Upper lobe of left lung (tissue), 6 donors: ENCODE measurements at places on chromosomes 4 and X.
A peak's percentile ranks its signal among the peaks of the same experiment; 100 is the strongest.

GRCh38 chr4:62455871-62456270 lies 1255.7 kb downstream of the ADGRL3 start:
- no peak for DNase-seq

- no peak for DNase-seq
Measured at GRCh38 chrX:13285229-13285628, 34.6 kb downstream of the ATXN3L start.

DNA sequence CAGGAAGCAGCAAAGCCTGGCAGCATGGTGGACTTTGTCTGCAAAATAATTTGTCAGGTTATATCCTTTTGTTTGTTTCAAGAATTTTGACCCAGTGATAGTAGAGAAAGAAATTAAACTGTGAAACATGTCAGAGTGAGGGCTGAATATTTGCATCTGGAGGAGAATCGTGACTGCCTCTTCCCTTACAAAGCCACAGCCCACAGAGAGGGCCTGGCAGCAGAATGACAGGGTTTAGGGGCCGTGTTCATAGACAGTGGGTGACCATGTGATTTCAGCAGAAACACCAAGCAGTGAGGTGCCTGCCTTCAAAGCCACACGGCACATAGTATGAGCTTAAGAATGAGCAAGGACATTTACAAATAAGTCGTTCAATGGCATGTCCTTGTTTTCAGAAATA lies 24.4 kb upstream of the PLAC8 start:
- DNase-seq: no peak

- no peak for DNase-seq
Measured at GRCh38 chr4:7823416-7823824, 116.2 kb downstream of the AFAP1 start.

DNA sequence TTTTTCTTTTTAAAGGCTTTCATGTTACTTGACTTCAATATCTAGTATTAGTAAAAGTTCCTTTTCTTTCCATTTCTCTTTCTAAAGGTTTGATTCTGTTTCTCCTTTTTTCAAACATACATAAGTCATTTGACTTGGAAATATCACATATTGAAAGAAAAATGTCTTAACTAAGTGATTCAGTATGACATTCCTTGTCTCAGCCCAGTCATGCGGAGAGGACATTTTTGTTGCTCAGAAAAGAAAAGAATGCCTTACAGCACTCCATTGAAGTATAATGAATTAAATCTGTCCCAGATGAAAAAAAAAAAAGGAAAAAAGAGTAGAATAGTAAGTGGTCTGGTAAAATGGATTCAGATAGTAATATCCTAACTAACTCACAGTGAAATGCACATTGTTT lies 466.1 kb downstream of the ADGRL3 start:
- DNase-seq: no peak

DNA sequence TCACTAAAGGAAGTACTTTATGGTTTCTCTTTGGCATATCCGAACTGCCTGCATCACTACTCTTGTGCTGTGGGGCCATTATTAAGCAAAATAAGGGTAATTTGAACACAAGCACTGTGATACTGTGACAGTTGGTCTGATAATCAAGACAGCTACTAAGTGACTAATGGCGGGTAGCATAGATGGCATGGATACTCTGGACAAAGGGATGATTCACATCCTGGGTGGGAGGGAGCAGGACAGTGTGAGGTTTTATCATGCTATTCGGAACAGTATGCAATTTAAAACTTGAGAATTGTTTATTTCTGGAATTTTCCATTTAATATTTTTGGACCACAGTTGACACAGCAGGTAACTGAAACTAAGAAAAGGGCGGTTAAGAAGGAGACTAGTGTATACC lies 52.6 kb upstream of the CITED1 start:
- no peak for DNase-seq

DNA sequence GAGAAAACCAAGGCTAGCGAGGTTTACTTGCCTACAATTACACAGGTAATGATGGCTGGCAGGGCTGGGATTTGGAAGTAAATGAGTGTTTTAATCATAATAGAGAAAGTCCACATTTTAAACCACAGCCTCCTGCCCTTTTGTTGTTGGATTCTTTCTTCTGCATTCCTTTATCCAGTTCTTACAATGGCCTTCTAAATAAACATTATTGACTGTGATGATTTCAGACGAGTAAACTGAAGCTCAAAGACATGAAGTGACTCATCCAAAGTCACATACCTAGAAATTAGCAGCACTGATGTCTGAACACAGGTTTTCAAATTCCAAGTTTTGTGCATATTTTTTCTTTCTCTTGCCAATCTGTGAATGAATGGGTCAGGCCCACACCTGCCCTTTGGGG lies 51.2 kb upstream of the C1QTNF7 start:
- no peak for DNase-seq

DNA sequence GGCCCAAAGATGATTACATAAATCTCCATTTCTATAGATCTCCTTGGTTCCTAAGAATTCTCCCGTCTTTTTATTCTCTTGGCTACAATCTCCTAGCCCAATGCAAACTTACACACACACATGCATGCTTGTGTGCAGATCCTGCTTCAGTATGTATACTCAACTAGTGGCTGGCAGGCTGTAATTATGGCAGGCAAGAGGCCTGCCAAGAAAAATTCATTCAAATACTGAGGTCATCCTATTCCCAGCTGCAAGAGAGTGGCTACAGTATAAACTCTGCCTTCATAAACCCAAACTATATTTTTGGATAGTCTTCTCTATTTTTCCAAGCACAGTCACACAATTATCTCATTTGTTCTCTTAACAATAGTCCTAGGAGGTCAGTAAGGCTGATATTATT lies 95.2 kb downstream of the SHROOM4 start:
- DNase-seq: no peak

GRCh38 chrX:69268611-69269010 lies 103.4 kb upstream of the PJA1 start:
- no peak for DNase-seq

- no peak for DNase-seq
Measured at GRCh38 chr4:139453041-139453370, 915 bp upstream of the RAB33B start.

GRCh38 chr4:38131371-38132091 lies 171.3 kb downstream of the PTTG2 start:
- DNase-seq: no peak

DNA sequence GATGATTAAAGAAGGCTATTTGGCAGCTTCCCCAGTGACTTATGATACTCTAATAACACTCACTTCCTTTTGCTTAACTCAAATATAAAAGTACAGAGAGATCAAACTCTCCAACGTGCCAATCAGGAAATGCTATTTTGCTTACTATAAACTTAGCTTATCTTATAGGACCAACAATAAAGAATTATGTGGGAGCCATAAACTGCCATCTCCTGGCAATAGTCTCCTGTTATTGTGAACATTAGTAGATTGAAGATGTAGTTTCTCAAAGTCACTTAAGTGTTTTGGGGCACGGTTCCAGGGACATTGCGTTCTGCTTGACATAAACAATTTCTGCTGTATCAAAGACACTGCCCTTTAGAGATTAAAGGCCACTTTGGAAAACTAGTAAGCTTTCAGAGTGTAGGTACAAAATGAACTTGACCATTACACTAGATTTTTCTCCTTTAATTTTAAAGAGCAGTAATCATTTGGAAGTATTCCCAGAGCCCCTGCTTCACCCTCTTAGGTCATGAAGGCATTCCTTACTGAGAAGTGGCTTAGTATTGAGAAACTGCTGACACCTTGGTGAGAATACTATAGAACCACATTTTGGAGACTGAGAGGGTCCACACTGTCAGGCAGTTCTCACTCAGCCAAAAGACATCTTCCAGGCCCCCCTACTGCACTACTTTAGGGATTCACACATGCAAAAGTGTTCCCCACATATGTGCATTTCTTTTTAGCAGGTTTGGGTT lies 51.9 kb downstream of the MAOA start:
- DNase-seq: no peak

- DNase-seq: no peak
Measured at GRCh38 chr4:91222014-91222413, 1081.8 kb upstream of the GRID2 start.

DNA sequence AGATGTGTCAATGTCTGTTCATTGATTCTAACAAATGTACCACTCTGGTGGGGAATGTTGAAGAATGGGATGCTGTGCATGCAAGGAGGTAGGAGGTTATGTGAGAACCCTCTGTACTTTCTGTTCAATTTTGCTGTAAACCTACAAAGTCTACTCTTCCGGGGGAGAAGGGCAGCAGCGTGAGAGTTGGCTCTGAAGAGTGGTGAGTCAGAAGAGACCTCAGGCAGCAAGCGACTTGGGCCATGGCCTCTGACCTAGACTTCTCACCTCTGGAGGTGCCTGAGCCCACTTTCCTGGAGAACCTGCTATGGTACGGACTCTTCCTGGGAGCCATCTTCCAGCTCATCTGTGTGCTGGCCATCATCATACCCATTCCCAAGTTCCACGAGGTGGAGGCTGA lies 26.7 kb downstream of the MANBA start:
- no peak for DNase-seq

GRCh38 chr4:69323284-69323683 lies 43.0 kb downstream of the UGT2B28 start:
- DNase-seq: no peak

DNA sequence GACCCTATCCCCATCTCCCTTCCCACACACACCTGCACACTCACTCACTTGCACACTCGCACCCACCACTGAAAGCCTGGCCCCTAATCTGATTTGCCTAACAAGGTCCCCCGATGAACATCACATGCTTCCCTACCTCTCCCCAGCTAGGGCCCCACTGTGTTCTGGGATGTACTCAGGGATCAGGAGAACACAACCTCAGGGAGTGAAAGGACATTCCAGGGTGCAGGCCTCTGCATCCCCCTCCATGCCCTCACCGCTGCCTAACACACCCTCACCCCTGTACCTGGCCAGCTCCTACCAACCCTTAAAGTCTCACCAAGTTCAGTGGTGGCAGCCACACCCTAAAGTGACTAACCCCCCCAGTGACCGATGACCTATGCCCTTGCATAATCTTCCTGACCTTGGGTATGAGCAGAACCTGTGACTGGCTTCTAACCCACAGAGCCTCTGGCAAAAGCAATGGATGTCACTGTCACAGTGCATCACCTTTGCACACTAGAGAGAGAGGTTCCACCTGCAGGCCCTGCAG lies 2.4 kb upstream of the AFAP1 start:
- DNase-seq: no peak

GRCh38 chrX:4091046-4091760 lies 377.8 kb upstream of the PRKX start:
- no peak for DNase-seq

DNA sequence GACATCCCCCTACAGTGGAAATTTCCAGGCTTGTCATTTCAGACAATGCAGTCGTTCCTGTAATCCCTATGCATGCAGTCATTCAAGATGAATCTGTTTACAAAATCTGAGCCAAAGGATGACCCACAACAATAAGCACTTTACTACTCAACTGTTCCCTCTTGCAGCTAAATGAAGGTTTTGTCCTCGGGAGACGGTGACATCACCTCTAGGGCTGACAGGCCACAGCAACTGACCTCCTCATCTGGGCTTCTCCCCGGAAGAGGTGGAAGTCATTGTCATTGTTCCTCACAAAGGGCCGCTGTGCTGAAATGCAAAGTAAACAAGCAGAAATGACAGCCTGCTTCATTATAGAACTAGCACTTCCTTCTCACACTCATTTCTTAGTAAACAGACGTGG lies 29.2 kb downstream of the CLRN2 start:
- DNase-seq: no peak

- no peak for DNase-seq
Measured at GRCh38 chrX:142702749-142703148, 323.0 kb upstream of the SPANXN4 start.

DNA sequence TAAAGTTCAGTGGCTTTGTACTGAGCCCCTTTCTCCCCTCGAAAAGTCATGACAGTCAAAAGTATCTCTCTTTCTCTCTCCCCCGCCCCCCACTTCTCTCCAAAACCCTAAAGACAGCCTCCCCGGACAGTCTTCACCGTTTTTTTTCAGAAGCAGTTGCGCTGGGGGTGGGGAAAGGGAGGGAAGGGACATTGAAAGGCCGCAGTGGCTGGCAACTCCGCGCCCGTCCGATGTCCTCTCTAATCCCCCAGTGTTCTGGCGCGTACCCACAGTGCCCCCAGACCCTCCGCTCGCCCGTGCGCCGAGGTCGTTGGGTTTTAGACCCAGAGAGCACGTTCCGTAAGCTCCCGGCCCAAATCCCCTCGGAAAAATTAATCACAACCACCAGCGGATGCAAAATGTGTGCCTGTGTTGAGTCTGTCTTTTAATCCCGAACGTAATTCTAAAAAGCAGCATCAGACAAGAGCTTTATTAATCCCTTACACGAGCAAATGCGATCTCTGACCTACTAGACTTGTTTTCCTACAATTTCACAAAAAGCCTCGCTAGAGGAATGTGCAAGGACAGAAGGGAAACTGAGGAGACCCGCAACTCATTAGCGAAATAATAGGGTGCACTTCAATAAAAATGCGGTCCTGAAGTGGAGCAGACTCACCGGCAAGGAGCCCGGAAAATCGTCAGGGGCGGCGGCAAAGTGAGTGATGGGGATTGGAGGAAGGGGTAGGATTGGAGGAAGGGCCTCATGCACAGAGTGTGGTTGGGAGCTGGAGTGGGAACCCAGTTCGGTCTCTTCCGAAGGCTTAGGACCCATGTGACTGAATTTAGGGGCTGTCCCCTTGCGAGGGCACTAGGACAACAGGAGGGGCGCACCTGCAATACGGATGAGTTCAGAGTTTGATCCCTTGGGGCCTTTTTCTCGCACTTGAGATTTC lies 12.2 kb upstream of the PRDM8 start:
- no peak for DNase-seq

DNA sequence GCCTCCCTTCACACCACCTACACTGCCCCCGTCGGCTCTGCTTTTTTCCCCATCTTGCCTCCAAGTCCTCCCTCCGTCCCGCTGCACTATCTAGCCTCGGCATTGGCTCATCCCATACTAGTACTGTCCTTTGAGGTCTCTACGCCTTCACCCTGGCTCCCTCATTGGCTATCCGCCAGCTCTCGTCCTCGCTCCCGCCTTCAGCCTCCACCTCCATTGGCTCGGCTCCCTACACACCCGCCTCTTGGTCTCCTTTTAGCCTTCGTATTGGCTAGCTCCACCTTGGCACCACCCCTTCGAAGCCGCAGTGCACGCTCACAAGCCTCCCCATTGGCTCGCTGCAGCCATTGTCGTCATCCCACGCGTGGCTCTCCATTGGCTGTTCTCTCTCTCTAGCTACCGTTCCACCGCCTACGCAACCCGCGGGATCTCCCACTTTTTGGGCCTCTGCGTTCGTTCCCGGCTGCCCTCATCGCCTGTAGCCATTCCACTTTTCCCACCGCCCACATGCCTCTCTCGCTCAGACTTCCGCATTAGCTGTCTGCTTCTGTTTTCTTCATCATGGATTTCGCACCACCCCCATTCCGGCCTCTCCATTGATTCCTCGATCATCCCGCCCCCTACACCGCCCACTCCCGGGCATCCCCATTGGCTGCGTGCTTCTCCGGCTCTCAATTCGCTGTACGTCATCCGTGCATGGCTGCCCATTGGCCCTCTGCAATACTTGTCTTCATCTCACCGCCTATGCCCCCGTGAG lies 405 bp upstream of the PPP1R3F start:
- peak; percentile 87 for DNase-seq

- no peak for DNase-seq
Measured at GRCh38 chrX:100990139-100990538, 20.6 kb downstream of the ARL13A start.
